PC-3 (cell line): ENCODE measurements at places on chromosomes 12 and 14. TPM values are rescaled to one million over a fixed set of nuclear protein-coding genes. Genes with fewer than 3 reads are reported as not detected.
A peak's percentile ranks its signal among the peaks of the same experiment; 100 is the strongest.

The GNPTAB gene
- total RNA-seq: 21.0 and 22.1 TPM in 2 replicates

The KRT82 gene
- 0.29 TPM in 1 of 2 replicates, not detected in the other for total RNA-seq

The FAM90A1 gene
- total RNA-seq: not detected in 2 replicates

The RERG gene
- not detected in 2 replicates for total RNA-seq

The CEP290 gene
- total RNA-seq: 9.7 and 16.1 TPM in 2 replicates

The FAM181A gene
- not detected in 2 replicates for total RNA-seq

The POTEG gene
- total RNA-seq: 0.12 TPM in 1 of 2 replicates, not detected in the other

The MYO1A gene
- total RNA-seq: 0.17 TPM in 1 of 2 replicates, not detected in the other

The CBLN3 gene
- total RNA-seq: 2.9 and 3.4 TPM in 2 replicates

The KRT77 gene
- not detected in 2 replicates for total RNA-seq

- H3K27me3 ChIP-seq: no peaks in the 10 kb centered on the region
- no peaks in the 10 kb centered on the region for H3K36me3 ChIP-seq
- H3K4me3 ChIP-seq: no peak overlapping the region
- H3K27ac ChIP-seq: no peak overlapping the region
- DNase-seq: no peak
These were observed 16.9 kb upstream of the TFCP2 start for GRCh38 chr12:51189790-51190355.

- no peaks in the 10 kb centered on the region for H3K36me3 ChIP-seq
- H3K4me1 ChIP-seq: 0 out of 2 replicates have a peak, but pooled peaks cover 4% of the 10 kb centered on the region
- H3K27ac ChIP-seq: no peak overlapping the region
- no peak overlapping the region for H3K4me3 ChIP-seq
- no peaks in the 10 kb centered on the region for H3K27me3 ChIP-seq
These were observed 178.0 kb downstream of the CAND1 start for GRCh38 chr12:67447180-67447579.

- H3K4me1 ChIP-seq: no peaks in the 10 kb centered on the region
- DNase-seq: no peak
- H3K27me3 ChIP-seq: peaks cover 11% of the 10 kb centered on the region
- no peaks in the 10 kb centered on the region for H3K36me3 ChIP-seq
- H3K4me3 ChIP-seq: no peak overlapping the region
These were observed 276.6 kb upstream of the NAV3 start for GRCh38 chr12:77553976-77554619.

DNA sequence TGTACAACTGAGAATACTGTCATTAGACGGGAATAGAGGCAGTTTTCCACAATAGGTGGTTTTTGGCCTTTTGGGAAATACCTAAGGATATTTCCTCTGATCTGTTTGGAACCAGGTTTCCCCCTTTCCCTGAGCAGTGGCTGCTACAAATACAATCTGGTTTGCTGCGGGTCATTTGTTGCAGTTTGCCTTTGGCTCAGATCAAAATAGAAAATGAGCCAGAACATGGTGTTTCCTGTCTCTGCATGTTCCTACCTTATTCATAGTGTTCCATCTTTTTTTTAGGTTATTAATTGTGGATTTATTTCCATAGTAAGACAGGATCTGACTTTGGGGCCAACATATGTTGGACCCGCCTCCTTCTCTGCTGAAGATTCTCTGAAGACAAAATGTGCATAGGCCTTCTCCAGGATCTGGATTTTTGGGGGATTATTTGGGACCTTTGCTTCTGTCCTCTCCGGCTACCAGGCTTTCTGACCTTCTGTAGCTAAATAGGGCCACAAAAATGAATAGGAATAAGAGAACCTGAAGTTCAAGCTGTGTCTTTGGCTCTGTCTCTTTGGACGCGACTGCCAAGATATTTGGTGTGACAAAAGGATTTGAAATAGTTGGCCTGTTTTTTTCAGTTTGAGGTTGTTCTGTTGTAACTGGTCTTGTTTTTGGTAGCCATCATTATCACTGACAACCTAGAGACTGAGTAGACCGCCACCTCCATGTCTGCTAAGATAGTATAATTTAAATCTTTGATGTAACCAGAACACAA lies 146.9 kb downstream of the PRKCH start:
- H3K27me3 ChIP-seq: no peaks in the 10 kb centered on the region
- H3K27ac ChIP-seq: no peak overlapping the region
- H3K4me3 ChIP-seq: no peak overlapping the region
- 0 out of 2 replicates have a peak, but pooled peaks cover 2% of the 10 kb centered on the region for H3K36me3 ChIP-seq
- no peak for DNase-seq
- peaks cover 54% of the 10 kb centered on the region for H3K4me1 ChIP-seq

DNA sequence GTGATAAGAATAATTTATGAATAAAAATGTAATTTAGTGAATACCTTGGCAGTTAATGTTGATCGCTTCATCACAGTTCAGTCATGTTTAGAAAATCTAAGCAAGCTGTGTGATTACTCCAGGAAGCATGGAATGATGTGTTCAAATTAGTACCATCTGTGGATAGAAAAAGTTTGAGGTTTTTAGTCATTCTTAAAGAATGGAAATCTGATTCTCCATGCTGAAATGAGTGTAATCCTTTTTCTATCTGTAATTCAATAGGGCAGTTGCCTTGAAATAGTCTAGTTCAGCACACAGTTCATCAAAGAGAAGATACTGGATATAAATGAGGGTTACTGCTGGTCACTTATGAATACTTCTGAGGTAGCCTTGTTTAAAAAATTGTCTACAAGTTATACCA lies 127.2 kb upstream of the MYF6 start:
- peak overlapping the region; percentile 17 for H3K27ac ChIP-seq
- H3K4me1 ChIP-seq: peaks cover 8% of the 10 kb centered on the region; the same call in 1 of the 2 replicates
- H3K36me3 ChIP-seq: no peaks in the 10 kb centered on the region

DNA sequence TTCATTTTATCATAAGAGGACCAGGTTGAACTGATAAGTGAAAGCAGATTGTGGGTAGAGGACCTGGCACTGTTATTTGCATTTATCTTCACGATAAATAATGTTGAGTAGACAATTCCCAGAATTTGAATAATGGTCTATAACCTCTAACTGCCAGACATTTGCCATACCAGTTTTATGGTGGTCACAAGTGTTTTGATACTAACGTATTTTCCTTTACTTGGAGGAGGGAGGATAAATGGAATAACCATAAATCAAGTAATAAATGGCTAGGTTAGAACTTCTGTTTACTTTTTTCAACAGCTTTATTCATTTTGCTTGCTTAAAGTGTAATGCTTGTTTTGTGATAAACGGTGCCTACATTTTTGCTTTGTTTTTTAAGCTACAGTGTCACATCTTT lies 9.5 kb downstream of the PAX9 start:
- no peak overlapping the region for H3K4me3 ChIP-seq
- H3K36me3 ChIP-seq: peaks cover 25% of the 10 kb centered on the region
- no peak overlapping the region for H3K27ac ChIP-seq

GRCh38 chr14:71355324-71356201 lies 448.3 kb downstream of the PCNX1 start:
- H3K27me3 ChIP-seq: no peaks in the 10 kb centered on the region
- no peak for DNase-seq
- H3K4me3 ChIP-seq: no peak overlapping the region
- peaks cover 20% of the 10 kb centered on the region for H3K4me1 ChIP-seq

DNA sequence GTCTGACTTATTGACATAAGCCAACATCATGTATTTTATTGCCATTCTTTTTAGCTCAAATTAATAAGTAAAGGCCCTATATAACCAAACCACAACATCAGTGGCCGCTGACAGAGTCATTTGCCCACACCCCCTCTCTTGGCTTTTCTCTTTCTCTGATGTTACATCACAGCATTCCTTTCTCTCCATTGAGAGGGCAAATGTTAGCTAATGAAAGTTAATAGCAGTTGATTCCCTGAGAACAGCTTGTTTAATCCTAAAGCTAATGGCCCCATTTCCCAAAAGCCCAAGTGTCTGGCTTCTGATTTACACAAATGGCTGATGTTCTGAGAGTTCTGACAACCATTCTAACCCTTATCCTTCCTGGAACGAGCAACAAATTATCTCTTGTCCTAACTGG lies 308.8 kb downstream of the SNAPC1 start:
- no peaks in the 10 kb centered on the region for H3K4me1 ChIP-seq
- H3K27ac ChIP-seq: no peak overlapping the region
- no peak for DNase-seq
- no peaks in the 10 kb centered on the region for H3K36me3 ChIP-seq
- H3K4me3 ChIP-seq: no peak overlapping the region

GRCh38 chr12:109460538-109460937 lies 16.6 kb downstream of the KCTD10 start:
- H3K27me3 ChIP-seq: no peaks in the 10 kb centered on the region
- no peak overlapping the region for H3K4me3 ChIP-seq
- peaks cover 45% of the 10 kb centered on the region for H3K36me3 ChIP-seq
- peak overlapping the region; percentile 85 for H3K27ac ChIP-seq
- H3K4me1 ChIP-seq: peaks cover 64% of the 10 kb centered on the region

DNA sequence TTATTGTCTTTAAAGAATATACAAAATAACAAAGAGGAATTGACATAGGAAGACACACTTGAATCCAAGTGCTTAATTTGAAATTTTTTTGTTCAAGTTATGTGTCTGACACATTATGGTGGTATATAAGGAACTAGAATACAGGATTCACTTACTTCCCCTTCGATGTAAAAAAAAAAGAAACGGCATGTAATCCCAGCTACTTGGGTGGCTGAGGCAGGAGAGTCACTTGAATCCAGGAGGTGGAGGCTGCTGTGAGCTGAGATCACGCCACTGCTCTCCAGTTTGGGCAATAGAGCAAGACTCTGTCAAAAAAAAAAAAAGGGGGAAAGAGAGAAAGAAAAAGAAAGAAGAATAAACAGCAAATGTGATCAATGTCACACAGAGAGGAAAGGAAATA lies 8.9 kb downstream of the CLEC12A start:
- no peaks in the 10 kb centered on the region for H3K27me3 ChIP-seq
- no peak overlapping the region for H3K4me3 ChIP-seq
- H3K4me1 ChIP-seq: no peaks in the 10 kb centered on the region
- DNase-seq: no peak

DNA sequence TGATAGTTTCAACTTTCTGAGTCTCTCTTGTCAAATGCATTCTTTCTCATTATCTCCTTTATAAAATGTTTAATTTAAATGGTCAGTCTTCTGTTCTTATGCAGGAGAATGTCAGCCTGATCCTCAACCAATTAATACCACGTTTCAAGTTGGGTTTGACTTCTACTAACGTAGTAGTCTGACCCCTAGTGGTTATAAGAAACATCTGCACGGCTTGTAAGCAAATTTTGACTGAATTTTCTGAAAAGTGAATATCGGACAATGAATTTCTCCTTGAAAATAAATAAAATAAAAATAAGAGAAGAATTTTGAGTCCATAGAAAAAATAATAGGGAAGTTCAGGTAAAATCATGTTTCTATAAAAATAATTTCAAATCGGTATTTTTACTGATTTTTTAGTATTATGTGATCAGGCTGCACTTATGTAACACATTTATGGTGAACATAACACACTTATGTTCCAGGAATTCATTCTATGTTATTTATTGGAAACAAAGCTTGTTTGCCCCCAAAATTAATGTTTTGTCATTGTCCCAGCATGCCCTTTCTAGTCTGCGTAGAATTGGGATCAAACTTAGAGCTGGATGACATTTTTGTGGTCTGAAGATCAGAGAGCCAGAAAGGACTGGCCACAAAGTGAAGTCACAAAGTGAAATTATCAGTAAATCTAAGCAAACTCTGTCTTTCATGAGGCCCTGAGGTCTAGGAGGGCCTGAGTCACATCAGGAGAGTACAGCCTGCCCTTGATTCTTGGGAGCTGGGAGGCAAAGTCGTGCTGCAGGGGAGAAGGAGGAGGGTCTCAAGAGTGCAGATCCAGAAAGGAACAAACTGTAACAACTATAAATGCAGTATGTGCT lies 101.2 kb upstream of the STXBP6 start:
- H3K36me3 ChIP-seq: no peaks in the 10 kb centered on the region
- H3K27me3 ChIP-seq: no peaks in the 10 kb centered on the region
- no peak overlapping the region for H3K27ac ChIP-seq
- peak; percentile 52 for DNase-seq

- peaks cover 11% of the 10 kb centered on the region for H3K4me1 ChIP-seq
- no peaks in the 10 kb centered on the region for H3K27me3 ChIP-seq
- H3K36me3 ChIP-seq: no peaks in the 10 kb centered on the region
- DNase-seq: peak; percentile 5
- H3K27ac ChIP-seq: no peak overlapping the region
These were observed 31.8 kb upstream of the DNM1L start for GRCh38 chr12:32647275-32647674.

GRCh38 chr14:29740491-29740890 lies 187.2 kb downstream of the PRKD1 start:
- DNase-seq: no peak
- no peak overlapping the region for H3K4me3 ChIP-seq
- no peaks in the 10 kb centered on the region for H3K4me1 ChIP-seq
- no peak overlapping the region for H3K27ac ChIP-seq
- no peaks in the 10 kb centered on the region for H3K36me3 ChIP-seq

DNA sequence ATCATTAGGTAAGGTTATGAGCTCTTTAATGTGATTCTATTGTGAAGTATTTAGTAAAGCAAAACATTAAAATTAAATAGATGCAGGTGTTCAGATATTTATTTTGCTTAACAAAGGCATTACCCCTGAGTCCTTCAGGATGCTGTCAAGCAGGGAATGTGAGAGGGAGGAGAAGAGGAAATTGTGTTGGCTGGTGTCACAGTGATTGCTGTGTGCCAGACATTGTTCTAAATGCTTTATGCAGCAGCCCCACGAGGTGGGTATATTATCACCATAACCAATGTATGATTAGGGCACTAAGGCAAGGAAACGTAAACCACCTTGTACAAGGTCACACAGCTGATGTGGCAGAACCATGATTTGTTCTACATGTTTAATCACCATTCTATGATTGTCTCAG lies 80.1 kb downstream of the STAB2 start:
- peaks cover 49% of the 10 kb centered on the region for H3K27me3 ChIP-seq
- H3K4me1 ChIP-seq: no peaks in the 10 kb centered on the region
- H3K4me3 ChIP-seq: no peak overlapping the region
- DNase-seq: no peak

DNA sequence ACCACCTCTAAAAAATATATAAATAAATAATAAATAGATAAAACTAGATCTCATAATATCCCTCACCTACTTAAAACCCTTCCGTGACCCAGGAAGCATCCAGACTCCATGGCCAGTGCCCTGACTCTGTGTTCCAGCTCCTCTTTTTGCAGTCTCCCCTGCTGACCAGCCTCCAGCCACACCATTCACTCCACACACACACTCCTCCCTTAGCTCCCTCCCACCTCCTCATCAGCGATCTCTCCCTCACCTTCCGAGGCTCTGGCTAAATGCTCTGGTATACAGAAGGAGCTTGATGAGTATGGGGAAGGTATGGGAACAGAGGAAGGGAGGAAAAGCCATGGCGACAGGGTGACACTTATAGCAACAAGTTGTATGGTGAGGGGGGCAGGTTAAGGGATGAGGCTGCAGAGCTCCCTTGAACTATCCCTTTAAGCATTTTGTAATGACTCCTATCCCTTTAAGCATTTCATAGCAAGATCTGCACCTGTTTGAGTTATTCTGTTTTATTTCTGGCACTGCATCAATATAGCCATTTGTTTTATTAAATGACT lies 26.1 kb upstream of the EIF4B start:
- no peak overlapping the region for H3K4me3 ChIP-seq
- H3K27me3 ChIP-seq: no peaks in the 10 kb centered on the region
- DNase-seq: no peak
- H3K4me1 ChIP-seq: peaks cover 6% of the 10 kb centered on the region; the same call in 1 of the 2 replicates

DNA sequence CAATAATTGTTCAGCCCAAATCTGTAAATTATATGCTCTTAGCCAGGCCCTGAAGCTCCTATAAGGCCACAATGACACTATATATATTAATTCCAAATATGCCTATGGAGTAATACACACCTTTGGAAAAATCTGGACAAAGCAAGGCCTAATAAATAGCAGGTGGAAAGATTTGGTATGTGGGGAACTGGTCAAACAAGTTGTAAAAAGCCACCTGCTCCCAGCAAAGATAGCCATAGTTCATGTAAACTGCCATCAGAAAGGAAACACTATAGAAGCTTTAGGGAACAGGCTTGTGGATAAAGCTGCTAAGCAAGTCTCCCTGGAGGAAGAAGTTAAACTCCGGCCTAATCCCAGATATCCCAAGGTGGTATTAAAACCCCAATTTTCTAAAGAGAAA lies 29.7 kb downstream of the PRMT8 start:
- no peaks in the 10 kb centered on the region for H3K27me3 ChIP-seq
- peaks cover 28% of the 10 kb centered on the region for H3K4me1 ChIP-seq
- H3K36me3 ChIP-seq: no peaks in the 10 kb centered on the region
- no peak overlapping the region for H3K27ac ChIP-seq
- no peak overlapping the region for H3K4me3 ChIP-seq
